ENCODE measurements at places on chromosomes 5 and 9. TPM values are rescaled to one million over a fixed set of nuclear protein-coding genes. Genes with fewer than 3 reads are reported as not detected.
A peak's percentile ranks its signal among the peaks of the same experiment; 100 is the strongest.

AGXT2 gene
- total RNA-seq = not detected

ZFP62 gene
- 20.9 TPM for total RNA-seq

OMD gene
- total RNA-seq = 6.7 TPM

ERAP2 gene
- total RNA-seq = 33.6 TPM

CPEB4 gene
- total RNA-seq = 23.6 TPM

SPATA31C1 gene
- total RNA-seq = not detected

TUSC1 gene
- total RNA-seq = 17.9 TPM

PCDHAC1 gene
- not detected for total RNA-seq

FBP2 gene
- total RNA-seq = not detected

DNA sequence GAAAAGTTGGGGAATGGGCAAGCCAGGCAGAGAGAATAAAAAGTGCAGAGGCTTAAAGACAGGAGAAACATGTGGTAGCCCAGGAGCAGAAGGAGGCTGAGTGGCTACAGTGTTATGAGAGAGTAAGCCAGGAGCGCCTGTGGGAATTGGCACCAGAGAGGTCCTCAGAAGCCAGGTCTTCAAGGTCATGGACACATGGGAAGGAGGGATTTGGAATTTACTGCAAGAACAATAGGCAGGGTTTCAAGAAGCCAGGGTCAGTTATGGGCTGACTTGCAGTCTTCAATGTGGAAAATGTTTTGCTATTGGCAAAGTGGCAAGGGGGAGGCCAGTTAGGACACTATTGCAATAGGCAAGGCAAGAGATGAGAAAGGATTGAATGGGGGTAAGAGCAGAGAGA is 29.3 kb downstream of the ERAP1 start:
- H3K4me1 ChIP-seq = peaks cover 14% of the 10 kb centered on the region
- H3K27me3 ChIP-seq = no peaks in the 10 kb centered on the region
- DNase-seq = no peak
- no peak overlapping the region for H3K27ac ChIP-seq
- H3K4me3 ChIP-seq = no peak overlapping the region

DNA sequence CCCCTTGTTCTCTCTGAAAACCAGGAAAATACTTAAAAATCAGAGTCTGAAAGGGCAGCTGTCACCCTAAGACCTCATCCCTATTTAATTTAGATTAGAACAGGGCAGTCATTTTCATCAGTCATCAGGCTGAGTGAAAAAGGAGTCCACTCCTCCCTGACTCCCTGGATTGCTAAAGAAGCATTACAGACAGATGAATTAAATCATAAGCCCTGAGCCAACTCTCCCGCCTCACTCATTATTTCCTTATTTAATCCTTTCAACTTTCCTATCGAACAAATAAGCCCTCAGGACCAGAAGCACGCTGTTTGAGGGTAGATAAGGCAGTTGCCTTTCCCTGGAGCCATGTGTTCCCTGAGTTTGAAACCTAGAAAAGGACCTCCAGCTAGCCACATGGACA is 201.9 kb upstream of the ANKRD55 start:
- DNase-seq = no peak
- H3K27me3 ChIP-seq = no peaks in the 10 kb centered on the region
- no peaks in the 10 kb centered on the region for H3K36me3 ChIP-seq

GRCh38 chr5:39148983-39149534 is 70.3 kb downstream of the FYB1 start:
- H3K27ac ChIP-seq = no peak overlapping the region
- no peak overlapping the region for H3K4me3 ChIP-seq
- no peaks in the 10 kb centered on the region for H3K27me3 ChIP-seq
- H3K4me1 ChIP-seq = no peaks in the 10 kb centered on the region
- no peak for DNase-seq

DNA sequence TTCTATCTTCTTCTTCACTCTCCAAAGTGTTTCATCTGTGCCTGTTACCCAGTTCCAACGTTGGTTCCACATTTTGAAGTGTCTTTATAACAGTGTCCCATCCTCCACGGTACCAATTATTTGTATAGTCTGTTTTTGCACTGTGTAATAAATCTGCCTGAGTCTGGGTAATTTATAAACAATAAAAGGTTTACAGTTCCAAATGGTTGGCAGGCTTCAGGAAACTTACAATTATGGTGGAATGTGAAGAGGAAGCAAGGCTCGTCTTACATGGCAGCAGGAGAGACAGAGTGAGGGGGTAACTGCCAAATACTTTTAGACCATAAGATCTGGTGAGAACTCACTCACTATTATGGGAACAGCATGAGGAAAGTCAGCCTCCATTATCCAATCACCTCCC is 465.4 kb upstream of the CDH9 start:
- H3K36me3 ChIP-seq = no peaks in the 10 kb centered on the region
- H3K4me3 ChIP-seq = no peak overlapping the region
- no peak for DNase-seq
- H3K27me3 ChIP-seq = no peaks in the 10 kb centered on the region
- H3K27ac ChIP-seq = no peak overlapping the region

- H3K27me3 ChIP-seq = no peaks in the 10 kb centered on the region
- H3K36me3 ChIP-seq = no peaks in the 10 kb centered on the region
- H3K4me3 ChIP-seq = no peak overlapping the region
- H3K27ac ChIP-seq = no peak overlapping the region
- no peak for DNase-seq
Observed at GRCh38 chr5:149740341-149740740, 10.2 kb downstream of the PPARGC1B start.

- H3K27me3 ChIP-seq = no peaks in the 10 kb centered on the region
- peaks cover 14% of the 10 kb centered on the region for H3K4me1 ChIP-seq
- H3K4me3 ChIP-seq = peak overlapping the region; percentile 70
- peak overlapping the region; percentile 94 for H3K27ac ChIP-seq
Observed at GRCh38 chr9:130837002-130837511, 2.0 kb downstream of the ABL1 start.

DNA sequence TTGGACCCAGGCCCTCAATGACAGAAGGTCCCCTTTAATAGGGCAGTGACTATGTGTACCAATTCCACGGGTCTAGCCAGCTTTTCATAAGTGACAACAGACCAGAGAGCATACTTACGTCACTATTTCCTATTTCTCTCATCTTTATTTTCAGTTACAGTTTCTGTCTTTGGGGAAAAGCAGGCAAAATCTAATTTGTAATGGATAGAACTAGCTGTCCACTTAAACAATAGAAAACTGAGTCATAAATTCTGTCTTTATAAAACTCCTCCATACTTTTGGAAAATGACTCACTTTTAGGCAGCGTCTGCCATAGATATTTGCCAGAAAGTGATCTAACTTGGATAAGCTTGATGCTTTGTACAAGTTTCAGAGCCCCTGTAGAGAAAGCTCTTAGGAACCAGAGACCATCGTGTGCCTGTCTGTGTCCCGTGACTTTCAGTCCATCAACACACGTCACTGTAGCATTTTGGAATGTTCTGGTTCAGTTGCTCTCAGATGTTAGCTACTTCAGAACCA is 101.9 kb downstream of the F2RL2 start:
- H3K4me1 ChIP-seq = no peaks in the 10 kb centered on the region
- DNase-seq = no peak
- no peaks in the 10 kb centered on the region for H3K27me3 ChIP-seq
- peak overlapping the region; percentile 36 for H3K27ac ChIP-seq
- H3K36me3 ChIP-seq = no peaks in the 10 kb centered on the region

DNA sequence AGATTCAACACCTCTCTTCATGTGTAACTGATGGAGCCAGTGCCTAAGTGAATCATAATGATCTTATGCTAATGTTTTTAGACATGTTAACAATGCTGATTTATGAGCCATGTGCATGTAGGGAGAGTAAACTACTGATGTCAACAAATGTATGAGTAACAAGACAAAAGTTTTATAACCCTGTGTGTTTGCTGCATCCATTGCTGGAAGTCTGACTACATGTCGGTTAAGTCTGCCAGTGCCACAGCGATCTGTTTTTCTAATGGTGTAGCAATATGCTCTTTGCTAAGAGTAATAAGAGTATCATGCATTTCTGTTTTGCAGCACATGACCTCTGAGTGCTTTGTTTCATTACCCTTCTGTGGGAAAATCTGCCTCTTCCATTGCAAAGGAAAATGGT is 26.4 kb upstream of the TMOD1 start:
- no peak for DNase-seq
- no peaks in the 10 kb centered on the region for H3K4me1 ChIP-seq
- H3K4me3 ChIP-seq = no peak overlapping the region
- no peak overlapping the region for H3K27ac ChIP-seq
- H3K36me3 ChIP-seq = no peaks in the 10 kb centered on the region

DNA sequence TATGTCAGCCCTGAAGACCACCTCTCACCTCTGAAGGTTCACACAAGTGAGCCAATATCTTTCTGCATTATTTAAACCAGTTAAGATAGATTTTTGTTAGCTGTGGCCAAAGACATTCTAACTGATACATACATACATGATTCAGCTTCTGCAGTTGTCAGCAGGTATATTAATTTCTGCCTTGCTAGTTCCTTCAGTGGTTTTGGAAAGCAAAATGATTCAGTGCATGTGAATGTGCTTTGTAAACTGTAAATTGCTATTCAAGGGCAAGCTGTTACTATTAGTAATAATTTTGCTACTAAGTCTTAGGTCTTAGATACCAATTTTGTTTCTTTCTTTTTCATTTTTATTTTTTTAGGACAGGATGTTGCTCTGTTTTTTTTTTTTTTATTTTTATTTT is 89.2 kb upstream of the ERBIN start:
- H3K27ac ChIP-seq = no peak overlapping the region
- no peaks in the 10 kb centered on the region for H3K27me3 ChIP-seq
- no peaks in the 10 kb centered on the region for H3K36me3 ChIP-seq
- no peak overlapping the region for H3K4me3 ChIP-seq
- H3K4me1 ChIP-seq = no peaks in the 10 kb centered on the region
- DNase-seq = no peak

DNA sequence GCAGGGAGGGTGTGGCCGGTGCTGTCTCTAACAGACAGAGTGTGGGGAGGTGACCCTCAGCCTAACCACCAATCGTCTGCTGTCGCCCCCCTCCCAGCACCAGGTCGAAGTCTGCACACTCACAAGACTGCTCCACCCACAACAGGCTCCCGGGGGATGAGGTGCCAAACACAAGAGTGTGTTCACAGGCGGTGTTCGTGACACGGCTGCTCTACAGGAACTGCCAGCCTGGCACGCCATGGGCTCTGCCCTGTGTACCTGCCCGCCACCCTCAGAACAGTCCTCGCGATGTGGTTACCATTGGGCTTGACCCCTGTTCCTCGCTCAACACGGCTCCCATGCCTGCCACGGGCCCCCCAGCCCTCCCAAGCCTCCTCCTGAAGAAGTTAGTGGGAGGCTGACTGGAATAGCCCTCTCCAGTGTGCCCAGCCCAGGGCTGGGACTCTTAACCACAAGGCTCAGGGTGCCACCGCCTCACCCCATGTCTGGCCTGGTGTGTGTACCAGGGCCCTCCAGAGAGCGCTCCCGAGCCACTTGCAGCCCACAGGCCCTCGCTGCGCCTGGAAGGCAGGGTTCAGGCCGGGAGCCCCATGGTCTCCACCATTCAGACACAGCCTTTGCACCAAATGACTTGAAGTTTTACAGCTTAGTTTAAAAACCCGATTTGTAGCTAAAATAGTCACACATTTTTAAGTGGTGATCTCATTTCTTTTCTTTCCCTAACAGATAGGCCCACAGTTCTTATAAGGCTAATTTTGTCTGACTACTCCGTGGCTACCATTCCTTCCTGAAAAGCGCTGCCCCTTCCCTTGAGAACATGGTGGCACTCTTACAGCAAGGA is 102.5 kb downstream of the CAMSAP1 start:
- no peaks in the 10 kb centered on the region for H3K36me3 ChIP-seq
- H3K27me3 ChIP-seq = no peaks in the 10 kb centered on the region
- no peak overlapping the region for H3K27ac ChIP-seq
- no peak for DNase-seq
- H3K4me1 ChIP-seq = no peaks in the 10 kb centered on the region
- no peak overlapping the region for H3K4me3 ChIP-seq

- no peak for DNase-seq
- no peak overlapping the region for H3K4me3 ChIP-seq
- no peak overlapping the region for H3K27ac ChIP-seq
- H3K36me3 ChIP-seq = no peaks in the 10 kb centered on the region
- no peaks in the 10 kb centered on the region for H3K27me3 ChIP-seq
- H3K4me1 ChIP-seq = no peaks in the 10 kb centered on the region
Observed at GRCh38 chr5:24472518-24472917, 172.3 kb downstream of the CDH10 start.

GRCh38 chr5:144254552-144254951 is 83.9 kb downstream of the KCTD16 start:
- H3K36me3 ChIP-seq = no peaks in the 10 kb centered on the region
- H3K4me1 ChIP-seq = no peaks in the 10 kb centered on the region
- H3K27ac ChIP-seq = no peak overlapping the region
- no peak overlapping the region for H3K4me3 ChIP-seq
- no peak for DNase-seq
- H3K27me3 ChIP-seq = peaks cover 5% of the 10 kb centered on the region

DNA sequence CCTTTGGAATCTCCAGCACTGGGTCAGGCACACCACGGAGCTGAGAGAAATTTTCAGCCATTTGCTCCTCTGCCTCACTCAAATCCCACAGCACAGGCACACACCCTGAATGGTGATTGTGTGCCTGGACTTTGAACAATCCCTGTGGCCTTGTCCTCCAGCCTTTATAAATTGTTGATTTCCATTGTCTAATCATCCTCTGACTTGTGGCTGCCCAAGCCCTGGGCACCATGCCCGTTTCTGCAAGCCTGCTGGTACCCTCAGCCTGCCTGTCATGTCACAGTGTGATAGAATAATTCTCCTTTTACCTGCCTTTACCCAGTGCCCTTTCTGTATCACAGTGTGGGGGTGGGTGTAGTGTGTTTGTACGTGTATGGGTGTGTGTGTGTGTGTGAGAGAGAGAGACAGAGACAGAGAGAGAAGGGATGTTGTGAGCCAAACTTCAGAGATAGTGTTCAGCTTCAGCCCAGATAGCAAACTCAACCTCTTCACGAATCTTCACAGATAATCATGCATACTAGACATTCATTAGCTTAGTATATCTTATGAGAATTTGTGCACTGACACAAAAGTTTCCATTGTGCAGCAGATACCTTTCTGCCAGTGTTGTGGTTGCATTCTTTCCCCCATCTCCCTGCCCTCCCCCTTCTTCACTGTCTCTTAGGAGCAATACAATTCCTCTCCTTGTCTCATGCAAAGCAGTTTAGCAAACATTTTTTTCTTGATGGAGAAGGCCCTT is 27.8 kb upstream of the SLC44A1 start:
- DNase-seq = peak; percentile 54
- H3K27me3 ChIP-seq = no peaks in the 10 kb centered on the region
- peaks cover 12% of the 10 kb centered on the region for H3K4me1 ChIP-seq
- H3K36me3 ChIP-seq = no peaks in the 10 kb centered on the region

- H3K27ac ChIP-seq = peak overlapping the region; percentile 90
- H3K27me3 ChIP-seq = peaks cover 47% of the 10 kb centered on the region
- H3K4me1 ChIP-seq = peaks cover 59% of the 10 kb centered on the region
- H3K36me3 ChIP-seq = no peaks in the 10 kb centered on the region
Observed at GRCh38 chr9:137301081-137301947, 757 bp downstream of the NRARP start.

Measured in transverse colon (tissue), 4 donors.